ENCODE measurements at places on chromosomes 7 and 10. TPM values are rescaled to one million over a fixed set of nuclear protein-coding genes. Genes with fewer than 3 reads are reported as not detected.

GRCh38 chr10:116728526-116729096, 13.8 kb downstream of the HSPA12A start:
- DNase-seq, result no peak

DNA sequence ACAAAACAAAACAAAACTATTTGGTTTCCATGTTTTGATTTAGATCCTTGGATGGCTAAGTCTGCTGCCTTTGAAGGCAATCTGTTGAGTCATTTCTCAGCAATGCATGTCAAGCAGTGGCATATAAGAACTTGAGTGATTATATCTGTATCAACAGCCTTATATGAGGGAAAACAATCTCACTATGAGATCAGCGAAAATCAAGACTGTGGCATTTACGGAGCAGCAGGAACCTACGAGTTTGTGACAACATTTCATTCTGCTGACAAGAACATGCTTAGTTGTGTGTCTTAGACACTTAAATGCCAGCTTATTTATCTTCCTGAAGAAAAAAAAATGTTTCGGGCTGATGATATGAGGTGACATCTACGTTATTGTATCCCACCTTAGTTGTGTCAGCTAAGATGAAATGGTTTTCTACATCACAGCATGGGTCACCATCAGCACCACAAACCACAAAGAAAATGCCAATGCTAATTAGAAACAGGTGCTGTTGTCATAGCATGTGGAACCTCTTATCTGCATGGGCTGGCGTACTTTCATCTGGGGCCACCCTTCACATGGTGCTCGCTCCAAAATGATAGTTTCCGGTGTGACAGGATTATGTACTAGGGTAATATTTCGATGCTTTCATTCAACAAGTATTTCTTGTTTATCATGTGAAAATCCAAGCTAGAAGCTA, 1085.5 kb downstream of the SORCS1 start:
- no peak for DNase-seq

DNA sequence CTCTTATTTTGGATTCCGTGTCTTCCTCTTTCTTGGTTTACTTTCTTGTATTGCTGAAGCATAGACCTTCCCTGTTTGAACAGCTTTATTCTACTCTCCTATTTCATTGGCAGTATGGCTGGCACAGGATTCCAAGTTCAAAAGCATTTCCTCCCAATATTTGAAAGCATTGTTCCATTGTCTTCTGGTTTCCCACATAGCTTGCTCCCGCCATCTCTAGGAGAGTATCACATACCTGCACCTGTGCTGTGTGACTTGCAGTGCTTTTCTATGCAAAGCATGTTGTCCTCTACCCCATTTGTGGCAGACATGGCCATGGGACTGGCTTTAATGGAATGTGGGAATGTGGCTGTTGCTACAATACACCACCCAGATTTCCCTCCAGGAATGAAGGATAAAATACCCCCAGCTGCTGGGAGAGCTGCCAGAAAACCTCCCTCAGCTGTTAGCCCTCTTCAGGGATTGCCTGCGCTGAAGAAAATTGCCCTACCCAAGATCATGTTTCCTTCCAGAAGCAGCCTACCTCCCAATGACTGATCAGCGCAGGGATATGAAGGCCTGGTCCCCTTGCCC, 6.9 kb upstream of the MYOF start:
- no peak for DNase-seq

Gene IDI2
- not detected for polyA plus RNA-seq

- no peak for DNase-seq
Observed at GRCh38 chr10:101229266-101230182, at the start of gene LBX1. Gene LBX1 (minus strand): TSS chr10:101229463. CDS start chr10:101228815, 648 bp downstream.

DNA sequence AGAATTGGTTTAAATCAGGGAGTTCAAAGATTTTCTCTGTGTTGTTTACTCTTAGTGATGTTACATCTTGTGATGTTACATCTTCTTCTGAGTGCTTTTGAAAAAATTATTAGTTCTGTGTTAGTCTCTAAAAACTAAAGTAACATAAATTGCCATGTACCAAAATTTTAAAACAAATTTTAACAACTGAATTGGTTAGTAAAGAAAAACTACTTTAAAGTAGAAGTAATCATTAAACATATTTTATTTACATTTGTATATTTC, 5.2 kb upstream of the IGF2BP3 start:
- DNase-seq, result no peak

Gene NPC1L1
- 0.03 TPM for polyA plus RNA-seq

GRCh38 chr7:140685407-140686087, 11.0 kb upstream of the NDUFB2 start:
- no peak for DNase-seq

- no peak for DNase-seq
Observed at GRCh38 chr10:110268971-110269370, 35.7 kb downstream of the SMNDC1 start.

- no peak for DNase-seq
Observed at GRCh38 chr10:24618401-24618800, 105.3 kb downstream of the ARHGAP21 start.

GRCh38 chr10:112546474-112546873, 99.5 kb downstream of the VTI1A start:
- no peak for DNase-seq

Gene WASHC2C
- 19.8 TPM for polyA plus RNA-seq

Gene OPALIN
- polyA plus RNA-seq, result not detected

DNA sequence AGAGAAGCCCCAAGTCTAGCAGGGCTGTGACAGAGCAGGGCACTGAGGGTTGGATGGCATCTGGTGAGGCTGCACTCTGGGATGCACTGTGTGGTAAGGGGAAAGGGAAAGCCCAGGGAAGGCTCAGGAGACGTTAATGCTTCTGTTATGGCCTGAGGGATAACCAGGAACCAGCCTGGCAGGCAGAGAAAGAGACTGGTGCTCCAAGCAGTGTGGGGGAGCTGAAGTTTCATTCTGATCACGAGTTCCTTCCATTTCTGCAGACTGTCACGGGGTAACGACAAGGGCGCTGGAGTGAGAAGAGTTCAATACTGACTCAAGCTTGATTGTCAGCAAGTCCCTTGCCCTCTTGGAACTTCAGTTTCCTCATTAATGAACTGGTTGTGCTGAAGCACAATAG, 730.9 kb downstream of the GRID1 start:
- no peak for DNase-seq

Gene MUC12
- polyA plus RNA-seq, result 2.0 TPM
